ENCODE measurements at places on chromosomes 2 and 18.

- no peak for DNase-seq
Observed at GRCh38 chr2:170713543-170714380, 1.4 kb upstream of the SP5 start.

GRCh38 chr18:13494871-13495445 lies 231.4 kb downstream of the FAM210A start:
- DNase-seq = no peak

DNA sequence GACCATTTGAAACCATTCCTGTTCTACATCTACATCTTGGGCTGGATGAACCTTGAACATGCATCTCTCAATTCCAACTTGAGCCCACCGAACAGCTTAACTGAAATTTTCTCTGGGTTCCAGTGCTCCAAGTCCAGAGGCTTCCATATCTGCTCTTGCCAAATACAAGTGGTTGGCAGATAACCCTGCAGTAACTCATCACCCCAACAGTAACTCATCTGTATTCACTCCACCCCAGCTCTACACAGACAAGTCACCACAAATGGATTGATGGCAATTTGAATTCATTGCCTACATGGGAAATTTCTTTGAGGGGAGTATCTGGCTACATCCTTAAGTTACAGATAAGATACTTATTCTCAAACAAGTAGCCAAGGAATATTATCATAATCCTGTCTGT lies 502.4 kb upstream of the TNP1 start:
- no peak for DNase-seq

DNA sequence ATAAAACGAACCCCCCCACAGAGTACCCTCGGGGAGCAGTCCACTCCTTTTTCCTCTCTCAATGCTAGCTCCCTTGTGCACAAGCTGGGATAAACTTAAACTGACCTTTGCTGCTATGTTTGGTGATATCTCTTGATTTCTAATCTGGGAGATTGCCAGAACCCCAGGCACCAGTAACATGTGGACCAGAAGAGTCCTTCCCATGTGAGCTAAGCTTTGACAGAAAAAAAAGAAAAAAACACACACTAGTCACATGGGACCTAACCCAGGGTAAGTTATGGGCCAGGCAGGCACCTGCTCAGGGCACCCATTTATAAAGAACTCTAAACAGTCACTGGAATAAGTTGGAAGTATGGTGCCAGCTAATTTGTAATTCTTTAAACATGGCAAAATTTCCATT lies 242.6 kb downstream of the EN1 start:
- DNase-seq = no peak

- DNase-seq = no peak
Observed at GRCh38 chr2:121504316-121504715, 26.4 kb upstream of the RNU4ATAC start.

DNA sequence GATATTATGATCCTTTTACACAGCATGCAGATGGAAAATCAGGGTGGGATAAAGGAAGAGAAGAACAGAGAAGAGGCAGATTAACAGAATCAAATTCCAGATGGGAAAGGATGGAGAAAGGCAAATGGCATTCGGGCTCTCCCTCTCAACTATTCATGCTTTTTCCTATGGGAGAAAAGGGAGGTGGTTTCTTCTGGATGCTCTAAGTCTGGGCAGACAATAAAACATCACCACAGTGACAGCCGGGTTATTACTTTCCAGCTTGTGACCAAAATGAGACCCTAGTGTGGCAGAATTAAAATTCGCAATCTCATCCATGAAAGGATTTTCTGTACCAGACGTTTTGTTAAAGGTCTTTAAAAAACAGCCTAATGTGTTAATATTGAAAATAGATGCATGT lies 440.7 kb downstream of the RND3 start:
- DNase-seq = no peak

GRCh38 chr2:60356346-60356745 lies 197.1 kb downstream of the BCL11A start:
- DNase-seq = no peak

DNA sequence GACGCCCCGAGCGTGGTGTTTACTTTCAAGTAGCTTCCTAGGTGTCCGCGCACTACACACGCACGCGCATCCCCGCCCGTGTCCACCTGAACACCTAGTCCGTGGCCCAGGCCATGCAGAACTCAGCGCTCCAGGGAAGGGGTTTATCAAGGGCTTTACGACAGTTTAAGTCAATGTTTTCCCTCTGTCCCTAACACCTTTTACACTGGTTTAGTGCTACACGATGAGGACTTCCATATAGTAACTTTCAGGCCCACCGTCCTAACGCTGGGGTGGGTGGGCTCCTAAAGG lies 1.4 kb upstream of the BCL2 start:
- no peak for DNase-seq

DNA sequence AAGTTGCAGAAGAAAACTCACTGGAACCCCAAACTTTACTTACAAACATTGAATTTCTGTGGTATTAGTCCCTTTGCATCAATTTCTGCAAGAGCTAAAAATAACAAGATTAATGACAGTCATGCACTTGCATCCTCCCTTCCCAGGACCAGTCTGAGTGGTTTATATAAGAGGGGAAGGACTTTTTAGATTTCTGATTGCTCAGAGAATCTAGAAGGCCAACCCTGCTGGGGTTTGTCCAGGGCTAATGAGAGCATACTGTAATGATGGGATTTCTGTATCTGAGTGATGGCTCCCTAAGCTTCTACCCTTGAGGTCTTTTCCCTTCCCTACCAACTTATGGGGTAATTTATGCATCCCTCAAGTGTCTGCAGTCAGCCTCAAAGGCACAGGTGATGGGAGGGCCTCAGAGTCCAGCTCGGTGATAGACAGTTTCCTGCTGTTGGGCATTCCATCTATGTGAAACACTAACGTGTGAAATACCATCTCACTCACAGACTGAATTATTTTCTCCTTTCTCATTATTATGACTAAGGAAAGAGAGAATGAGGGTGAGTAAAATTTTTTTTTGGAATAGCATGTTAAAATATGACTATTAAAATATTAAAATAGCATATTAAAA lies 556.3 kb downstream of the RIT2 start:
- no peak for DNase-seq

GRCh38 chr2:133516405-133517026 lies 51.7 kb downstream of the NCKAP5 start:
- DNase-seq = no peak

DNA sequence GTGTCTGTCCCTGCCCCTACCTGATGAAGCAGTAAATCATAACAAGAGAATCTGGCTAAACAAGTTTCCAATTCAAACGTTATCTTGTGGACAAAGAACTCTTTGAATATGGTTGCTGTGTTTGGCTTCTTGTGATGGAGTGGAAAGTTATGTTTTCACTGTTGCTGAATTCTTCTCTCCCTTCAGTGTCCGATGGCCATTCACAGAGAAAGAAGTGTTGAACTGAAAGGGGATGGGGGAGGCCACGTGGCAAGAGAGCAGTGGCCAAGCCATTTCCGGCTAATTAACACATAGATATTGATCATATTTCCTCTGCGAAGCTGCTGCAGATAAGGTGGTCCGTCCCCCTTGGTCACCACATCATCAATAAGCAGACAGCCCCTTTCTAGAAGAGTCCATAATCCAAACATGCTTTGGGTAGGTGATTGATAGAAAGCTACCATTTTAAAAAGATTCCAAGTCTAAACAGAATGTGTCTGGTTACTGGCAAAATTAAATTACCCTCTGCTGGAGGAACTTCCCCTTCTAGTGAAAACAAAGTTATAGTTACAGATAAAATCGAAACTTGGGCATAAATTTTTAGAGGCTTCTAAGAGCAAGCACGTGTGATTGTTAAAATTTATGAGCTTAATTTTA lies 36.9 kb upstream of the FZD7 start:
- no peak for DNase-seq

DNA sequence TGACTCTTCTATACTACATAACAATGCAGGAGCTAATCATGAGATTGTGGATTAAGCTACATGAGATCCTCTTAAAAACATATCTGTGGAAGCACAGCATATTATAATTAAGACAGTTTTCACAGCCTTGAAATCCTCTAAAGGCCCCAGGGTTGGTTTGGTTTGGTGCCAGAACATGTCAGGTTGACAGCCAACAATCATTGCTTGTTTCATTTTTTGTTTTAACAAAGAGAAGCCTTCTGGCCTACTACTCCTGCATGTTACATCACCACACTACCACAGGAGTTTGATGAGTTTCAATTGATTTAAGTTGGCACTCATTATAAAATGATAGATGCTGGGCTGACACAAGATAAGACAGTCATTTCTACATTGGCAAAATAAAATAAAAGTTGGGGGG lies 255.9 kb upstream of the ERBB4 start:
- no peak for DNase-seq

DNA sequence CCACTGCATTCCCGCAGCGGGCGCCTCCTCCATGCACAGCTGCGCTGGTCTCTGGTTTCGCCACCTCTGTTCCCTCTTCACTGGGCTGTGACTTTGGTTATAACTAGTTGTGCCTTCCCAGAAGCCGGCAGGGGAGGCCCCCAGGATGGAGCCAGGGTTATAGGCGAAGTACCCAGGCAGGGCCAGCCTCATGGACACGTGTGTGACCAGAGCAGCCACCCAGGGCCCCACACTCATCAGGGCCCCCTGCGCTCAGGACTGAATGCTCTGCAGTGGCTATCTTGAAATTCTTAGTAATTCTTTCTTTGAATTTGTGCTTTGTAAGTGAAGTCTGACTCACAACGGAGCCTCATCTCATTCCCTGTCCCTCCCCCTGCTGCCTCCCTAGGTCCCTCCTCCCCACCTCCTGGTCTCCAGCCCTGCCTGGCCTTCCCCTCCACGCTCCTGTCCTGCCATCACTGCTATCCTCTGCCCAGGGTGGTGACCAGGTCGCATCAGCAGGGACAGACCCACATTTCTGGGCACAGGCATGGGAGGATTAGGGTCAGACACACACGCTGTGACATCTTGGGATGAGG lies 38.1 kb upstream of the LBH start:
- DNase-seq = no peak

- DNase-seq = no peak
Observed at GRCh38 chr2:55459714-55460274, 40.1 kb upstream of the CCDC88A start.

DNA sequence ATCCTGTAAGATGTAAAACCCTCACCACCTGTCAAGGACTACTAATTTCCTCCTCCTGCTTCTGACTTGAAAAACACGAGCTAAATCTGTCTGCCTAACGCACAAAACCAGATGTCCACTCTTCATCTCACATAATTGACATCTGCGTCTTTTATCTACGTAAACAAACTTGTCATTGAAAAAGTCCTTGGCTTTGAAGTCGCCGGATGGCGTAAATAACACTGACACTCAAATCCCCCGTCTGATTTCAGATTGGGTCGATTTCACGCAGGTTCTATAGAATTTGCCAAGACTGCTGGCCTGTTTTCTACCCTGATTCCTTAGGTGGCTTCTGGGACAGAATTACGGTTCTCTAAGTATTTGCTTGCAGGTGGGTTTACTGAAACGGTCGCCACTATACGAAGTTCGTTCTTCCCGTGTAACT lies 539 bp upstream of the MOB4 start:
- no peak for DNase-seq

GRCh38 chr18:25517881-25518715 lies 166.1 kb upstream of the ZNF521 start:
- DNase-seq = no peak

- no peak for DNase-seq
Observed at GRCh38 chr2:102652126-102652525, 32.8 kb downstream of the SLC9A2 start.

DNA sequence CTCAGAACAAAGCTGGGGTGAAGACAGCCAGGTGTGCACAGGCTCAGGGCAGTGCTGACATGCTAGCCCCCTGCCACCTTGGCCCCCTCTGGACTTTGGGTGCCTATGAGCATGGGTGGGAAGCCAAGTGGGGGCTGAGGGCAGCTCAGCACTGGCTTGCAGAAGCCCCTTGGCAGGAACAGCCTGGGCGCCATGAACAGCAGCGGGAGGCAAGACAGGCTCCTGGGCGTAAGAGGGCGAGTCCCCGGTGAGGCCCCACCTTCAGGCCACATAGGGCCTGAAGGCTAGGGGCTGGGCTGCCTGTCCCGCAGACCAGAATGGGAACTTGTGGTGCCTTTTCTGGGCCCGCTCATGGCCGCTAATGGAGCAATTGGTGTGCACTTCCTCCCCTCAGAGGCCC lies 47.0 kb upstream of the COX7A2L start:
- DNase-seq = no peak

- DNase-seq = no peak
Observed at GRCh38 chr2:86413296-86414094, 27.7 kb upstream of the KDM3A start.

- DNase-seq = no peak
Observed at GRCh38 chr18:76494231-76495005, 624 bp downstream of the ZNF516 start.

GRCh38 chr2:151103551-151103950 lies 158.1 kb downstream of the RBM43 start:
- DNase-seq = no peak

- DNase-seq = peak; percentile 37
Observed at GRCh38 chr2:233867993-233868532, at the start of gene MSL3B. Gene MSL3B (minus strand): TSS chr2:233868386.

DNA sequence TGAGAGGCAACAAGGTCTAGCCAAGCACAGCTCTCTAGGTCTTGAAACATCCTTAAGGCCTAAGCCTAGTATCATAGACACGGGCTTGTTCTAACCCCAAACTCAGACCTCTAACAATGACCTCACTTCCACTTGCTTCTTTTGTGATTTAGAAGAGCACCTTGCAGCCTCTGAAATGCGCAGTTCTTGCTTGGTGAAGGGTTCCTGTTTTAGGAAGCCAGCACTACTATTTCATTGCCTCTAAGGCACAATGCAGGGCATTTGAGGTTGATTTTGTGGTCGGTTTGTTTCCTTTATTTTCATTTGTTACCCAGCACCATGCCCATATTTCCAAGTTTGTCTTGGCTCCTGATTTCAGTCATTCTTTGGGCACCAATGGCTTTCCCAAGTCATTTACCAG lies 117.0 kb upstream of the CYP1B1 start:
- DNase-seq = no peak

DNA sequence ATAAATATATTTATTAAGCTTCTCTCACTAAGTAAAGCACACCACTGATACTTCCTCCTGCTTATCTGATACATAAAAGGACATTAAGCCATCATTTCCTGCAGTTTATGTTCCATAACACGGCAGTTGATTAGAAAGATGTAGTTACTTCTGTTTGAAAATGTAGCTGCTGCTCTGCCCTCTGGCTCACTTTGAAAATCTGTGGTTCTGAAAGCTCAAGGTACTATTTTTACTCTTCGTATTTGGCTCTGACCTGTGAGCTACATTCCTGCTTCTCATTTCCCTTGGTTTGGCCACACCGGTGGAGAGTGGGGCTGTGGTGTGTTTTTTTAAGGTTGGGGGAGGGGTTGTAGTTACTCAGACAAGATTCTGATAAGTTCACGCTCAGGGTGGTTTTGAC lies 12.8 kb upstream of the TTN start:
- no peak for DNase-seq

DNA sequence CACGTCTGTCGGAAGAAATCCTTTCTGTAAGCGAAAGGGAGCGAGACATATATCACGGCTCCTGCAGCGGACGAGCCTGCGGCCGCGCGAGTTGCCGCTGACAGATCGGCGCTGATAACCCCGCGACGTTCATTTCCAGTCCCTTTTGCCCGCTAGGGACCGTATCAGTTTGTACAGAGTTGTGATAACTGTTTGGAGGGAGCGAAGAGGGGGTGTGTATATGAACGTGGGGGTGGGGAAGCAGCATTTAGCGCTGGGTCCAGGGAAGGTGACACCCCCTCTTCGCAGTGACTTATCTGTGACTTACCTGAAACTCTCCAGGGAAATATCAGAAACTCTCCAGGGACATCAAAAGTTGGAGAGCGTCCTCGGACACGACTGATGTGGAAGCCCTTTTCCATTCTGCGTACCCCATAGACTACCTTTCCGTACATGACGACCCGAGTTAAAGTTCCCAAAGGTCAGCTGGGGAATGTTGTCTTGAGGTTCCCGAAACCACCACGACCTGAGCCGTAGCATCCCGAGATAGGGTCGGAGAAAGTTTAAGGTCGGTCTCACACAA lies 948 bp upstream of the GATA6 start:
- DNase-seq = no peak

Measured in activated effector memory CD4-positive, alpha-beta T cell treated with Interleukin-2 at 50 U/mL for 16 hours (primary cell).